ENCODE measurements at places on chromosomes 6 and 20.
A peak's percentile ranks its signal among the peaks of the same experiment; 100 is the strongest.

DNA sequence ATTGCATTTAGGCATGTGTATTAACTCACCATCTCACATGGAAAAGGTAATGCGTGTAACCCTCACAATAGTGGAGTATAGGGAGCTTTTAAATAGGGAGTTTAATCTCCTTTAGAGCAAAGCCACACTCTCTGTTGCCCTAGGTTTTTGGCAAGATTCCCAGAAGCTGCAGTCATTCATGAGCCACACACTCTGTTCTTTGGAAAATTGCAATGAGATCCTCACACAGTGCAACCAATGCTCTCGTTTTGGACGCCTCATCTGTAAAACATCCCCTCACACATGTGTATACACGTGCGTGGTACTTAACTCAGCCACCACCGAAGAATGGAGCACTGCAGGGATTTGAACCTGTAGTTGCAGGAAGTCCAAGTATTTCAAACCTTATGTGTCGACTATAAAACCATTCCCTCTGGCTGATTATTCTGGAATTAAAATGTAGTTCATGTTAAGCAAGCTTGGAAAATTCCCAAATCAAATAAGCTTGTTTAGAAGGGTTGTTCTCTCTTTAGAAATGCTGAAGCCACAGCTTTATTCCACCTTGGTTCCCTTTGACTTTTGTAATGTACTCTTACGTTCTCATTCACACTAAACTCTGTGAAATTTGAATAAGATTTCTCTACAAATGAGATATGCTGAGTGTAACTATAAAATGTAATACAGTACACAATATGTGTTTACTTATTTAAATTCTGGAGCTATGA lies 489.8 kb upstream of the MANEA start:
- peak; percentile 48 for DNase-seq

DNA sequence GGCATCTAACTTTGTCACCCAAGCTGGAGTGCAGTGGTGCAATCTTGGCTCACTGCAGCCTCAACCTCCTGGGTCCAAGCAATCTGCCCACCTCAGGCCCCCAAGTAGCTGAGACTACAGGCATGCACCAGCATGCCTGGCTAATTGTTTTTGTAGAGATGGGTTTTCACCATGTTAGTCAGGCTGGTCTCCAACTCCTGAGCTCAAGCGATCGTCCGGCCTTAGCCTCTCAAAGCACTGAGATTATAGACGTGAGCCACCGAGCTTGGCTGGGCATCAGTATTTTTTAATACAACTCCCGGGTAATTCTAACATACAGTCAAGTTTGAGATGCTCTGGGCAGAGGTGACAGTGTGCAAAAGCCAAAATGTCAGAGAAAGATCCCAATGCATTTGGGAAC lies 73.5 kb downstream of the NFATC2 start:
- DNase-seq = no peak

DNA sequence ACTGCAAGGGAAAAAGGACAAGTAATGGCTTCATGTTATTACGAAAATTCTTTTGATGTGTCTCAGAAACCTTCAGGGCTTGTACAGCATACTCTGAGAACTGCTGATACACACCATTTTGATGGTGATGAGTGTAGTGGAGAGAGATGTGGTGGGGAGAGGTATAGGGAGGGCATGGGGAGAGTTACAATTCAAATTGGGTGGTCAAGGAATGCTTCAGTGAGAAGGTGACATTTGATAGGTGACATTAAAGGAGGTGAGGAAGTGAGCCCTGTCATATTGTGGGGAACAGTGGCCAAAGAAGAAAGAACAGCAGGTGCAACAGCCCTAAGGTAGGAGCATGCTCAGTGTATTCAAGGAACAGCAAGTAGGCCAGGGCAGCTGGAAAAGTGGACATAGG lies 318.9 kb downstream of the CLIC5 start:
- DNase-seq = no peak

DNA sequence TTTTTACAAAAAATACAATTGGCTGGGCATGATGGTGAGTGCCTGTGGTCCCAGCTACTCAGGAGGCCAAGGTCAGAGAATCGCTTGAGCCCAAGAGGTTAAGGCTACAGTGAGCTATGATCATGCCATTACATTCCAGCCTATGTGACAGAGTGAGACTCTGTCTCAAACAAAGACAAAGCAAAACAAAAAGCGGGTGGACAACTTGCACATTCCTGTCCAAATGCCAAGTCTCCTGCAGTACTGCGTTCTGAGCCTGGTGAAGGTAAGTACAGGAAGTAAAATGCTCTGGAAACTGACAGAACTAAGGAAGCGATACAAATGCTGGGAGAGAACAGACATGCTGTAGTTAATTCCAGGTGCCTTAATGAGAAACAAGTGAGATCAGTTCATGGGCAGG lies 20.4 kb upstream of the TMEM242 start:
- DNase-seq = no peak

DNA sequence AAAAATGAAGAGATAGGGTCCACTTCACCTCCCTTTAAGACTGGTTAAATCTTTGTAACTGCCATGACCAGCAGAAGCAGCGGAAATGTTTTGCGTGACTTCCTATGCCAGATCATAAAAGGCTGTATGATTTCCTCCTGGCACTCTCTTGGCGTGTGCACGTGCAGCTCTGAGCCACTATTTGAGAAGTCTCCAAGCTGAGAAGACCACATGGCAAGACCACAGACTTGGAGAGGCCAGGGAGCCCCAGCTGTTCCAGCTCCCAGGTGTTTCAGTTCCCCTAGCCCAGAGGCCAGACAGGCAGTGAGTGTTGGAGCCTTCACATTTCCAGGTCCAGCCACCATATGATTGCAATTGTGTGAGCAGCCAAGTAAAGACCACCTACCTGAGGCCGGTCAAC lies 259.3 kb upstream of the RIN2 start:
- DNase-seq = no peak

GRCh38 chr6:126175251-126175650 lies 164.7 kb upstream of the CENPW start:
- no peak for DNase-seq

DNA sequence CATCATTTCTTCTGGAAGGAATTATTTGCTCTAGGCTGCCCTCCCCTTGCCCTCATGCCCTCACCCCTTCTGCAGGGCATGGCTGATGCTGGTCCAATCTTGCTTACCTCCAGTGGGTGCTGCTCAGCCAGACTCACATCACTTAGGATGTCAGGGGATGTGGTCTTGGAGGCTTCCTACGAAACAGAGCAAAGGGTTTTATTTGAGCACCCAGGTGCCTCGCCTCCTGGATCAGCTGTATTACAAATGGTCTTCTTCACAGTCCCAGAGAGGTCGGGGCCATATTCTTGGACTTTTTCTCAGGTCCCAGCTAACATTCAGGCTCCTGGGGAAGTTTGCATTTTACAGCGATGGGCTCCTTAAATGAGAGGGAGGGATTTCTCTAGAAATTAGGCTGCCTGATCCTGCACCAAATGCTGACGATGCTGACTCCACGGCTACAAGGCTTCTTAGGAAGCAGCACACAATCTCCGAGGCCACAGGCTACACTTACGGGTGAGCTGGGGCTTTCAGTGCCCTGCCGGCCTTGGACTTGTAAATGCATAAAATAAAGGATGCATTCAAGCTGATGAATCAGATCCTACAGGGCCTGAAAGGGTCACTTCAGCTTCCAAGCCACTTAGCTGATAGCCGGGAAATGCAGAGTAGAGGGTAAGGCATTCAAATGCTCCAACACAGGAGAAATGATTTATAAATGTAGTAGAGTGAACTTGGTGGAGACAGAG lies 159.8 kb upstream of the ECI2 start:
- no peak for DNase-seq

DNA sequence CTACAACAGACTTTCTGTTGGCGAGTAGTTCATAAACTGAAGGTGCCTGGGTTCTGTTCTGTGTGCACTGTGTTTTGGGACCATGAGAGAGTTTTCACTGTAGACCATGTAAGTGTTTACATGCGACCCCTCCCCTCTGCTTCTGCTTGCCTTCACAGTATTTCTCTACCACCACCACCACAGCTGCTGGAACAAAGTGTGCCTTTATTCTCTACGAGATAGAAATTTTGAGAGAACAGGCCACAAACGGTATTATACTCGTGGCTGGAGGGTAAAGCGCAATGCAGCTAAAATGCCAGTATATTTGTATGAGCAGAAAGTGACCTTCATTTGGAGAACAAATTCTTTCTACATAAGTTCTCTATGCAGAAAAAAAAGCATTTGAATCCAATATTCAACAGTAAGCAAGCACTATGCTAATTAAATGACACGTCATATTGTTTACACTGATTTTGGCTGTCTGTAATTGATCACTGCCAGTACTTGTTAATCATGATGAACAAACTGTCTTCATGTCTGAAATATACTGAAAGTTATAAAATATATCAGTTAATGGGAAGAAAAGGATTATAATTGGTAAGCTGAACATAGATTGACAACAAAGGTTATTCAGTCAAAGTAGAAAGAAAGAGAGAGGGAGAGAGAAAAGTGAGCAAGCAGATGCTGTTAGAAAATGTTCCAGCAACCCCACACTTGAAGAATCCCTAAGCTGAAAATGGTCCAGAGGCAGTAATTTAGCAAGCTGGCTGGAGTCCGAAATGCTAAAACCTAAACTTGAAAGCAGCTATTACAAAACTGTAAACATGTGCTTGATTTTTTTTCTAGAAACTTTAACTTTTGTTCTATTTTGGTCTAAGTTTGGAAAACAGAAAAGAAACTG lies 8.8 kb downstream of the CLDN20 start:
- peak; percentile 64 for DNase-seq

DNA sequence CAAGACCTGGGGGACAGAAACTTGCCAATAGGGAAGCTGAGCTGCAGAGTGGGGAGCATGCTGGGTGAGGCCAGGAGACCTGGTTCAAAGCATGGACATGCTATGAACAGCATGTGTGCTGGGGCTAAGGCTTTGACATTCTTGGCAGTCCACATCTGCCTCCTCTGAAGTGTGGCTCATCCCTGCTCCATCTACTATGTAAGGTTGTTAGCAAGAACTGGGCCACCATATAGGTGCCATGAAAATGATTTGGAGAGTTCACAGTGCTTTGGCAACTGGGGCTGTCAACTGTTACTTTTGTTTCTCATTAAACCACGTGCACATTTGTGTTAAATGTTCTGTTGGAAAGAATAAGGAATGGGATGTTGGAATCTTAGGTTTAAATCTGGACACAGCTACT lies 311.1 kb downstream of the CDC5L start:
- no peak for DNase-seq

- DNase-seq = no peak
These were observed 280.6 kb upstream of the DEFB112 start for GRCh38 chr6:50330347-50330746.

GRCh38 chr6:43107344-43108062 lies 31.4 kb downstream of the PTK7 start:
- DNase-seq = no peak

DNA sequence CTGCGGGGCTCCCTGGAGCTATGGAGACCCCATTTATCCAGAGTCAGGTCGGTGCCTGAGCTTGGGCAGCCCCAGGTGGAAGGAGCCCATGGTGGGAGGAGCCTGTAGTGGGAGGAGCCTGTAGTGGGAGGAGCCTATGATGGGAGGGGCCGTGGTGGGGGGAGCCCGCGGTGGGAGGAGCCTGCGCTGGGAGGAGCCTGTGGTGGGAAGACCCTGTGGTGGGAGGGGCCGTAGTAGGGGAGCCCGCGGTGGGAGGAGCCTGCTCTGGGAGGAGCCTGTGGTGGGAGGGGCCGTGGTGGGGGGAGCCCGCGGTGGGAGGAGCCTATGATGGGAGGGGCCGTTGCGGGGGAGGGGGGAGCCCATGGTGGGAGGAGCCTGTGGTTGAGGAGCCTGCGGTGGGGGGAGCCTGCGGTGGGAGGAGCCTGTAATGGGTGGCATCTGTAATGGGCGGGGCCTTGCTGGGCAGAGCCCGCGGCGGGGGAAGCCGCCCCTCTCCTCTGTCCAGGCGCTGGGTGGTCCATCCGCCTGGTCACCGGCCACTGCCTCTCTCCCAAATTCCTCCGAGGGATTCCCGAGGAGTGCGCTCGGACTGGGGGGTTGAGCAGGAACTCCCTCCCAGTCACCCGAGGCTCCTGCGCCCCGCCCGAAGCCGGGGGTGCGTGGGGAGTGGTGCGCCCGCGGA lies 567 bp upstream of the FNDC11 start:
- DNase-seq = peak; percentile 50

DNA sequence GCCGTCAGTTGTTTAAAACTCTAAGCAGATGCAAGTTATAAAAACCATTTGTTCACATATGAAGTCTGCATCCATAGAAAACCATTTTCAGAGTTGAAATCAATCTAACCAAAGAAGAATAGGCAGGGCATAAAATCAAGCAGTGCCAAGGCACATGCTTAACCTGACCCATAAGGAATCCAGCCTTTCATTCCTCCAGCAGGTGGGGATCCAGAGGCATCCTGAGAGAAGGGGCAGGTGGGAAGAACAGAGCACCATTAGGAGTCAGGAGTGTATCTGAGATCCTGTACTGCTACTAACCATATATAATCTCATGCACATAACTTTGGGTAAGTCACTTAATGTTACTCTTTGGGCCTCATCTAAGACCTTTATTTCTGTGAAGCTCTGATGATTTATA lies 29.4 kb upstream of the FOXO3 start:
- DNase-seq = no peak

- peak; percentile 94 for DNase-seq
These were observed 113.8 kb downstream of the PRND start for GRCh38 chr20:4835244-4836177.

DNA sequence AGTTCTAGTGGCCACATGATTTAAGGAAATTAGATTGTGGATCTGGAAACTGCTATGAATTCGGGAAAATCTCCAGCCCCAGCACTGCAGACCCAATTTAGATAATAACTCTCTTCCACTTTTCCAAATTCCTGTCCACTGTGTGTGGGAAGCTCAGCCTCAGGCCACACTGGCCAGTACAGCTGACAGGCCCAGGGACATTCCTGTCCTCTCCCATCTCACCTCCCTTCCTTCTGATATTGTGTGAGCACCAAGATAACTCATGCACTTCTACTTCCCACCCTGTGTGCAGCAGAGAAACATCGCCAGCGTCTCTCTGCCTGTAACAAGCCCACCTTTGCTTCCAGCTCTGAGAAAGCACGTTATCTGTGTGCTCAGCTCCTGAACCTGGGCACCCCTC lies 145.1 kb upstream of the RREB1 start:
- no peak for DNase-seq

GRCh38 chr20:16005021-16005914 lies 568.0 kb downstream of the KIF16B start:
- DNase-seq = no peak

- DNase-seq = no peak
These were observed 1.1 kb downstream of the TULP1 start for GRCh38 chr6:35511562-35511941.

GRCh38 chr20:10005885-10006284 lies 28.9 kb upstream of the ANKEF1 start:
- DNase-seq = no peak

DNA sequence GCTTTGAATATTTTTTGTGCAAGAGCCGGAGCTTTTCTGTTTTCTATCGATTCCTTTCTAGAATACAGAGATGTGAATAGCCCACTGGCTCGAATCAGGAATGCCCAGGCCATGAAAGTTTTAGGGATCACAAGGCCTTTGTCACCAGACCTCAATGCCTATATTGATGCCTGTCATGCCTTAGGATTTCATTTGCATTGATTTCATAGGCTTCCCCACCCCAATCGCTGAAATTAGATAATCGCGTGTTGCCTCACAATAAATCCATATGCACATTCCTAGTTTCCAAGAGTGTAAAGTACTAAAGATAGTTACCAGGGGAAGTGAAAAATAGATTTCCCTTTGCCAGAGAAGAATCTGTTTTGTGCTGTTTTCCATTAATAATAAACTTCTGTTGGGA lies 150.8 kb downstream of the SASH1 start:
- no peak for DNase-seq
